Left hindlimb (tissue), 1 donor: ENCODE measurements at places on chromosomes 7 and 10.

DNA sequence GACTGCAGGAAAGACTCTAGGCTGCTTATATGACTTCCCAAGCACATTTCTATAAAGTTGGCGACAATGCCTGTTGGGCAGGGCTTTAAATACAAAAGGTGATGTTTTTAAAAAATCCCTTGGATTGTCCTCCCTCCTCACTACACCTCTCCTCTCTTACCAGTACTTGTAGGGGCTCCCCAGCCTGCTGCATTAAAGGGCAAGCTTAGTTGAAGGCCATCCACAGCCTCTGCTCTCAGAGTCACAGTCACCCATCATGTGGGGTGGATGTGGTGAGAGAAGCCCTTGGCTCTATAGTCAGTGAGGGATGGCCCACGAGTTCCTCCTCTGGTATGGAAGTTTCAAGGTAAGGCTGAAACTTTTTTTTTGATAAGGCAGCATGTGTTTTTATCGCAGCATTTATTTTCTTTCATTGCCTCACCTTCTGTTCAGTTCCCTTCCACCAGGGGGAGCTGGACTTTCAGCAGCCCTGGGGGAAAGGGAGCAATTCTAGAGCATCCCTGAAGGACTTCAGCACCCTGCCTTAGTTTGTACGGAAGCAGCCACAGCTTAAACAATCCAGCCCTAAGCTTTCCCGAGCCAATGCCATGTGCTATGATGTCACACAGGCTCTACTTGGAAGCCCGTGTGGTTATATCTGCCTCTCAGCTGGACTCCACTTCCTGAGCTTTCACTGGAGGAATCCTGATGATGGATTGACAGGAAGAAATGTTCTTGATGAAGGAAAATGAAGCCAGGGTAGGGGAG is 131.9 kb downstream of the CALCR start:
- DNase-seq = no peak

GRCh38 chr10:58464956-58465355 is 47.7 kb upstream of the BICC1 start:
- DNase-seq = no peak

DNA sequence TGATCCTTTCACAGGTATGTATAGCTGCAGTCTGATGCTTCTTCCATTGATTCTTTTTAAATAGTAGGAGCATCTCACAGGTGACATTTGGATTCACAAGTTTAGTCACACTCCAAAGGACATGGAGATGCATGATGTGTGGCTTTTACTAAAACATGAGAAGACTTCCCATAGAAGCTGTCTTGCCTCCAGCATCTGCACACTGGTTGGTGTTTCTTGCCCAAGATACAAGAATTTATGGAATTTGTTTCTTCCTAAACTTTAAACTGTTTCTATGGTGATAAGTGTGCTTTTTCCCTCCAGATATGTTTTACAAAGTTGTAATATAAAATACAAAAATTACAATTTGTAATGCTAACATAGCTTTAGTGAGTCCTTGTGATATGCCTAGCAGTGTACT is 24.2 kb downstream of the ADIRF start:
- DNase-seq = no peak

DNA sequence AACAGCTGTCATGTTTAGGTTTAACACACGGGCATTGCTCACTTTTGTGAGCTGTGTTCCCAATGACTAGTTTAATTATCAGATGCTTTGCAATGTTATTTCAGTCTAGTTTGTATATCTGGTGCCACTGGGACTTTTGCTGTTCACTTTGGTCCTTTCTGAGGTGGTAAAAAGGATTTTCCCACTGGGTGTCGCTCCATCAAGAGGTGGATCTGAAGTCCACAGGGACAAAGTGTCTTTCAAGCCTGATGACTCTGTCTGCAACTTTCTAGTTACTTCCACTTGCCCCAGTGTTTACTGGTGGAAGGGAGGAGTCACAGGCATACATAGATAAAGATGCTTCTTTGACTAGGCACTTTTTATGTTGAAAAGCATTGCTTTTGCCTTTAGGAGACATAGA is 242.2 kb downstream of the HGF start:
- no peak for DNase-seq

- no peak for DNase-seq
Observed at GRCh38 chr10:125081931-125082330, 78.4 kb downstream of the CTBP2 start.

DNA sequence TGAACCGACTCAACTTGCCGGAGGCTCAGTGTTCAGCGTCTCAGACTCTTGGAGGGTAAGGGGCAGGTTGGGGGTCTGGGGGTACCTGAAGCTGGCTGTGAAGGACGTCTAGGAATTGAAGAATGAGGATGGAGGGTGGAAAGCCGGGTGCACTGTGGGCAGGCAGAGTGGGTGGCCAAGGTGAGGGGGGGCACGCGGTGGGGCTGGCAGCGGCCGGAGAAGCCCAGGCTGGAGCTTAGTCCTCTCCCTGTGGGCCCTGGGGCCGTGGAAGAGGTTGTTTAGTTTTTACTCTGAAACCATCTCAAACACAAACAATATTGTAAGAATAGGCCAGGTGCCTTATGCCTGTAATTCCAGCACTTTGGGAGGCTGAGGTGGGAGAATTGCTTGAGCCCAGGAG is 83.4 kb downstream of the UNCX start:
- no peak for DNase-seq

- no peak for DNase-seq
Observed at GRCh38 chr7:141118767-141119166, 44.9 kb downstream of the TMEM178B start.

DNA sequence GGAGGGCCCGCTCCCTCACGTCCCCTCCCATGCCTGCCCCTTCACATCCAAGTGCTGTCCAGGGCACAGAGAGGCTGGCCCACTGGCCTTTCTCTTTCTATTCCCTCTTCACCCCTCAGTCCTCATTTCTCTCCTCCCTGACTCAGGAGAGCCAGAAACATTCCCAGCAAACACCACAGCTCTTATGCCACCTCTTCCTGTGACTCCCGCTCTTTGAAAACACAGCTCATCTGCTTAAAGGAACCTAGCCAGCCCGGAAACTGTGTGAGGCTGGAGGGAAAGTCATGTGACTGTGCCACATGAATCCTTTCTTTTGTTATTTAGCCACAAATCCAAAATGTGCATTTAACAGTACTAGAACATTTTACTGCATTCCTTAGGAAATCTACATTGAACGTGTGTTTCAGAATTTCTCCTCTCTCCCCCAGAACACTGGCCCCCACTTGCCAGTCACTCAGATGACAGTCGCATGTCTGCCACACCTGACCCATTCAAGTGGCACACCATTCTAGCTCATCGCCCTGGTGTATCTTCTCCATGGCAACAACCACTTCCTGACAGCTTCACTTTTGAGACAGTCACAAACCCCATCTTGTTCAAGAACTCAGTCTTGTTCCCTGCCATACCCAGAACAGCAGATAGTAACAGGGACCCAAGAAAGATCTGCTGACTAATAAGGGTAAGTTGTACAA is 42.8 kb downstream of the GRB10 start:
- no peak for DNase-seq

- DNase-seq = no peak
Observed at GRCh38 chr7:107446531-107446930, 23.3 kb upstream of the GPR22 start.

- DNase-seq = no peak
Observed at GRCh38 chr10:52818019-52818418, 45.4 kb upstream of the MBL2 start.

DNA sequence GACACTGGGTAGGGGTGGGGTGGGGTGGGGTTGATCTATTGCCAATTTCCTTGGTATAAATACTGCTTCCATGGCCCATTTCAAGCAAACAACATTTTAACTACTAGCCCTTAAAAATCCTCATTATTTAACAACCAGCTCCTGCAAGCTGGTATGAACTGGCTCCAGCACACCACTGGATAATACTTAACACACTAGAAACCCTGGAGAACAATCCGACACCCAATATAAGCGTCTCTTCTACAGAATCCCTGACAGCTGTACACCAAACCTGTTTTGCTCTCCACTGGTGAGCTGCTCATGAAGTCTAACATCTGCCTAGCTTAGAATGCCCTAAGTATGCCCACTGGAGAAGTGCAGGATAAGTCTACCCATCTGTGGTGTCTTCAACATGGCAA is 116.8 kb downstream of the HIPK2 start:
- no peak for DNase-seq

DNA sequence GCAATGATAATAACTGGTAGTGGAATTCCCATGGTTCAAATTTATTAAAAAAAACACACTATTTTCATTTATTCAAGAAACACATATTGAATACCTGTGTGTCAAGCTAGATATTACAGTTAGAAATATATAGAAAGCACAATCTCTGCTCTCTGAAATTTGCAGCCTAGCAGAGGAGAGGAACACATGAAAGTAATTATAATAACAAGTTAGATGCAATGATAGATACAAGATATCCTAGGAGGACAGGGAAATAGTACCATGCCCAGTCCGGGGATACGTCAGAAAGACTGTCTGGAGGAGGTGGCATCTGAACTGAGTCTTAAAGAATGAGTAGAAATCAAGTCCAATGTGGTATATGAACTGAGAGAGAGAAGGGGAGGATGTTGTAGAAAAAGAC is 485.6 kb upstream of the C7orf33 start:
- no peak for DNase-seq

GRCh38 chr10:62108759-62109586 is 159.7 kb downstream of the RTKN2 start:
- no peak for DNase-seq

GRCh38 chr10:86355571-86356038 is 11.0 kb downstream of the GRID1 start:
- DNase-seq = peak; percentile 48

DNA sequence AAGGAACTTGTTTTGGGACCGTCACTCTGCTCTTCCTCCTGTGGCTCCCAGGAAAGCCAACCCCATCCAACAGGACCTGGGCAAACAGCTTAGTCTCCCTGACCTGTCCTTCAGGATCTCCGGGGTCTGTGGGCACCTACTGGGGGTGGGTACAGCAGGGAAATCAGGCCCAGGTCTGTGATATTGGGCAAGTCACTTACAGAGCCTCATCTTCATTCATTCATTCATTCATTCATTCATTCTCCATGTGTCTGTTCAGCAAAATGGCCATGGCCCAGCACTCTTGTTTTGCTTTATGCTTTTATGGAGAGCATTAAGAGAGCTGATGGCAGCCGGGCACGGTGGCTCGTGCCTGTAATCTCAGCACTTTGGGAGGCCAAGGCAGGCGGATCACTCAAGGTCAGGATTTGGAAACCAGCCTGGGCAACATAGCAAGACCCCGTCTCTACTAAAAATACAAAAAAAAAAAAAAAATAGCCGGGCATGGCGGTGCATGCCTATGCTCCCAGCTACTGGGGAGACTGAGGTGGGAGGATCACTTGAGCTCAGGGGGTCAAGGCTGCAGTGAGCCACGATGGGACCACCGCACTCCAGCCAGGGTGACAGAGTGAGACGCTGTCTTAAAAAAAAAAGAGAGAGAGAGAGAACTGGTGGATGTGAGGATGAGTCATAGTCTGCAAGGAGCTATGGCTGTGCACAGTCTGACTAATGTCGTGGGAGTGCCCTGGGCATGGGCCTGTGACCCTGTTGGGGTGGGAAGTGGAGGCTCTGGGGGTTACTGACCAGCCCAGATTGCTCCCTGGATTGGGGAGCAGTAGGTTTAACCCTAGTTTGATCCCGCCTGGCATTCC is 54.3 kb downstream of the CLIP2 start:
- no peak for DNase-seq

- no peak for DNase-seq
Observed at GRCh38 chr7:34747867-34748727, 90.1 kb downstream of the NPSR1 start.
